ENCODE measurements at places on chromosomes 2 and 18.

DNA sequence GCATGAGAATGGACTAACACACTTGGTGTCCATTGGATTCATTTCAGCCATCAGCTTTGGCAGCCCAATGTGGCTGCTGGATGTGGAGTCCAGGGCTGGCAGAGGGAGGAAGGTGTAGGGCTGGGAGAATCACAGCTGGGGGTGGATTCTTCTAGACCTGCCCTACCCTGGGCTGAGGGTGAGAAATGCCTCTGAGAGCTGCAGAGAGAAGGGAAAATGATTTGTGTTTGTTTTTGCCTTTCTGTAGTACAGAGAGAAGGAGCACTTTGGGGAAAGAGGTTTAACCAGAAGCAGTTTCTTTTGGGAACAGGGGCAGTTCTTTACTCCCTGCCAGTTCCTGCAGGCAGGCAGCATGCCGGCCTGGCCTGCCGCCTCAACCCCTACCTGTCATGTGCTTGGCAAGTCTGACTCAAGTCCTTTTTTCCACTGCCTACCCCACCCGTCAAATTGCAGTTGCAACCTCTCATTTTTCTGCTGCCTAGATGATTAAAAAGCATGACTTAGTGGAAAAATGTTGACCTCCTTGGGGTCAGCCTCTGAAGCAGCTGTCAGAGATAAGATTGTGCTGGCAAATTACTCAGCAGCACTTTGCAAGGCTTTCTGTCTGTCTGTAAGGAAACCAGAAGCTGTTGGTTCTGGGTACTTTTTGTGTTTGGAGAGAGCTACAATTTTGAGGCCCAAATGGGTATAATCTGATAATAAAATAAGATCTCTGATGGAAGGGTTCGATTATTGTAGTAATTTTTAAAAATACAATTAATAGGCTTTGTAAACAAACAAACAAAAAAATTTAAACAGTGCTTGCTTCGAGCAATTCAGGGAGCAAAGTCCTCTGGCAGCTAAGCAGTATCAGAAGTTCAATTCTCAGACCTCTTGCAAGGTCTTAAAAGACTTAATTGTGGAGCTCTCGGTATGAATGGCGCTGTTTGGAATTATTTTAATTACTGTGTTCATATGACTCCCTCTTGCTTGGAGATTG lies 21.7 kb downstream of the LBH start:
- DNase-seq = no peak

GRCh38 chr2:182667315-182667695 lies 48.8 kb upstream of the DNAJC10 start:
- DNase-seq = no peak

DNA sequence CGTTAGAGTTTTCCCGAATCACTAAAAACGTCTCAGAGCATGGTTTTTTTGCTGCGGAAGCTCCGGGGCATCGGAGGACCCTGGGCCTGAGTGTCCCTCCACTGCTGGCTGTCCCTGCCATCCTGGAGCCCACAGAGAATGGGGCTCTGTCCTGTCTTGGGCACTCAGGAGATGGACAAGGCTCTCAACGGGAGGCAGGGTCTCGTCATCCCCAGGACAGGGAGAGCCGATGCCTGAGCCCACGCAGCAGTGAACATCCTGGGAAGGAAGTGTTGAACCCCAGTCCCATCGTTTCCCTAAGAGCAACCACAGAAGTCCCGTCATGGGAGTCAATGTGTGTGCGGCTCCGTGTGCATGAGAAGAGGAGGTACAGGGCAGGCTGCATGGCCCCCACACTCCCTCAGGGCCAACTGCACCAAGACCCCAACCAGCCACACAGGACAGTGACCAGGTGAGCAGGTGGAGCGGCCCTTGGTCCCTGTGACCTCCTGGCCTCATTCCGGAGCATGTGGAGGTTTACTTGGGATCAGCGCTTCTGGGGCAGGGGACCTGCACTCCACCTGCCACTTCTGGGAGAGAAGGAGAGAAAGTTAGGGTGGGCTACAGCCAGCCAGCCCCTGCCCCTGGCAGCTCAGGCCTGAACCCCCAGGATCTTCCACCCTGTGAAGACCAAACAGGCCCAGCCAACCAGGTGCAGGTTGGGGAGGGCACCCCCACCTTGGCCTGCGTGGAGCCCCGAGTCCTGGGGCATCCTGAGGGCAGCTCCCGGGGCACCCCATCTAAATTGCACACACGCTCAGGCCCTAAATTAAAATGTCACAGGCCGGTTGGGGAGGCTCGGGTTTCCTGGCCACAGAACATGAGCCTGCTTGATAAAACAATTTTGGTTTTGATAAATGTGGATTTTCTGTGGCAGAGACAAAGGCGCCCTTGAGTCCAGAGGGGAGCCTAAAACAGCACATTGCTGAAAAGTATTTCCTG lies 3.1 kb upstream of the SNED1 start:
- no peak for DNase-seq

DNA sequence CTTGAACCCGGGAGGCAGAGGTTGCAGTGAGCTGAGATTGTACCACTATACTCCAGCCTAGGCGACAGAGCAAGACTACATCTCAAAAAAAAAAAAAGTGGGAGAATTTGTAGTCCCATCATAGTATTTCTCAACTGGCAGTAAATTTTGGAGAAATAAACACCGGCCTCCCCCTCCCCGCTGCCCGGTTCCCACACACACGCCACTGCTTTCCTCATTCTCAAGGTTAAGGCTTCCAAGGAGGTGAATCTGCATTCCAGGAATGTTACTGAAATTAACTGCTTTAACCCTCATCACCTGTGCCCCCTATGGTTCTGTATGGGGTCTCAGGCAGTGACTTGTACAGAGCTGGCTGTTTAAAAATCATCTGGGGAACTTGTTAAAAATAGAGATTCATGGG lies 49.9 kb downstream of the MRPL35 start:
- DNase-seq = no peak

DNA sequence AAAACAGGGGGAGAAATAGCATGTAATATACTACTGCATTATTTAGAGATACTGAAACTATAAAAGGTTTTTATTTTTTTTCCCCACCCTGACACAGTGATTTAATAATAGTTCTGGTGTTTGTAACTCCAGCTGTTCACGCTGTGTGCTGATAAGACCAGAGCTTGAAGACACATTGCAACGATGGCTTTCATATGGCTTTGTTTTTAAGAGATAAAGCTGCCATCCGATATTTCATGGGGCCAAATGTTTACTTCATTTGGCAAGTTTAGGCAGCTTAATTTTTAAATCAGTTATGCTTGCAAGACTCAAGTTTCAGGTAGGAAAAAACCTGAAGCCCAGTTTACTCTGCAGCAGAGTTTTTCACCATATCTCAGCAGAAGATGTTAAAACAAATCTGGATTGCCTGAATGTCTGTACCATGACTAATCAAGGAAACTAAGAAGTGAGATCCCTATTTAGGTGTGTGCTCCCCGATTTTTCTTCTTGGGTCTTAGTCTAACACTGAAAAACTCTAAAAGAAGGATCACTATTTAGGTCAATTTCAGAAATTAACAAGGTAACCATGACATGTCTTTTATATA lies 508.6 kb downstream of the PARD3B start:
- DNase-seq = no peak

- no peak for DNase-seq
Observed at GRCh38 chr2:81984969-81985637, 1680.6 kb upstream of the LRRTM1 start.

- DNase-seq = no peak
Observed at GRCh38 chr2:28616396-28616999, 120.6 kb downstream of the PLB1 start.

DNA sequence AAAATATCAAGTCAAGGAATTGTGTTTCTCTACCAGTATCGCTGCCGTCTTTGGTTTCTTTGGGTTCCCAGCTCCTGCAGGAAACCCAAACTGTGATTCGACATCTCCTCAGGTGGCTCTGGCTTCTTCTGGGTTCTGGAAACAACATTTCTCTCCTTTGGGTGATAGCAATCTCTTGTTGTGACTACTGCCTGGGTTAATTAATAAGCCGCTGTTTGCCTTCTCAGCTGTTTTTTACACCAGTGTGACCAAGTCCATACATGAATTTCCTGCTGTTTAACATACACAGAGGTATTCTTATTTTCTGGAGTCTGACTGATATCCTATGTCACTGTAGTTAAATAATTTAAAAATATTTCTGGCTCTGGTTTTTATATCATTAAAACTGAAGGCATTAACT lies 112.5 kb upstream of the DCC start:
- DNase-seq = no peak

DNA sequence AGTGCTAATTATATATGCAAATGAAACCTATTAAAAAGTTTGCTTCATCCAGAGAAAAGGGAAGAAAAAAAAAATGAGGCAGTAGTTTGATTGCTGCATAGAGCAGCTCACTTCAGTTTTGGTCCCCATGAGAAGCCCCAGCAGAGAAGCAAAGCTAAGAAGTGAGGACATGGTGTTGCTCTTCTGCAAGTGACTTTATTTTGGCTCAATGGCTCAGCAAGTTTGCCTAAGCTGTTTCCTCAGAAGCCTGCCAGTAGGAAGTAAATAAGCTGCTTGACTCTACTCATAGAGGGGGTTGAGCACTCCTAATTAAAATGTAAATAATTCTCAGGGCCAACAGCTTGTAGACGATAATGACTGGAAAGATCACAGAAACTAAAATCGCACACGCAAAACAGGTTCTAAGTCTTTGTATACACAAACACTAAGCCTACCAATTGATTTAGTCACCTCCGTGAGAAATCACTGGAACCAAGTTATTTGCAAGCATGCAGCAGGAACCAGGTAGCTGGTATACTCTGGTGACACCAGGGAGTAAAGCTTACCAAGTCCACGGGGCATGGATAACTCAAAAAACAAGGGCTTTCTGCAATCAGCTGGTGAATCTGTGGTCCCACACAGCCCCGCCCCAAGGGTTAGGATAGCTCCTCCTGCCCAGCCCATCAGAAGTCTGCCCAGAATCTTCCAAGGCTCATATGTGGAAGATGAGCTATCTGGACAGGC lies 39.7 kb upstream of the NABP1 start:
- no peak for DNase-seq

- DNase-seq = no peak
Observed at GRCh38 chr2:39401319-39401718, 35.8 kb downstream of the MAP4K3 start.

DNA sequence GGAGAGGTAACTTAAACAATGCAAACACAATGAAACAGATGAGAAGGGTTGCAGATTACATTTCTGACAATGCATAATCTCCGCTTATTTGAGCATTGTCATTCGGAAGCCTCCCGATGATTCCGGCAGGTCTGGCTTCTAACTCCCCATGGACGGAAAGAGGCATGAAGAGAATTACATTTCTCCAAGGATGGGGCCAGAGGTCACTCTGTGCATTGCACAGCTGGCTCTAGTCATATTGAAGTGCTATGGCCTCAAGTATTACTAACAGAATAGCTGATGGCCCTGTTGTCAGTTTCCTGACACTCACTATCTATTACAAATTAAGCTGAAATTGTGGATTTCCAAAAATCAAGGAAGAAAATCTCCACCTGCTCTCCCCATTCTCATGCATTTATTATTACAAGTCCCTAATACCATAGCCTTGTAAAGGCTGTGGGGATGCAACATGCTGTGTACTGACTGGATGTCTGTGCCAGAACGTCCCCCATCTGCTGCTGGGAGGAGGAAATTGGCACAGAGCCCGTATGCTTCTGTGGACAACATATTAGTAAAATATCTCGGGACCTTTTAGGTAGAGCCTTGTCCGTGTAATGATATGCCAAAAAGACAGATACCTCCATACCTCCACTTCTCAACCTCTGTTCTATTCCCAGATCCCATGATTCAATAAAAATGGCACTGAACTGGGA lies 168.1 kb downstream of the SETBP1 start:
- DNase-seq = no peak

GRCh38 chr2:216302981-216303676 lies 69.2 kb downstream of the MARCHF4 start:
- no peak for DNase-seq

DNA sequence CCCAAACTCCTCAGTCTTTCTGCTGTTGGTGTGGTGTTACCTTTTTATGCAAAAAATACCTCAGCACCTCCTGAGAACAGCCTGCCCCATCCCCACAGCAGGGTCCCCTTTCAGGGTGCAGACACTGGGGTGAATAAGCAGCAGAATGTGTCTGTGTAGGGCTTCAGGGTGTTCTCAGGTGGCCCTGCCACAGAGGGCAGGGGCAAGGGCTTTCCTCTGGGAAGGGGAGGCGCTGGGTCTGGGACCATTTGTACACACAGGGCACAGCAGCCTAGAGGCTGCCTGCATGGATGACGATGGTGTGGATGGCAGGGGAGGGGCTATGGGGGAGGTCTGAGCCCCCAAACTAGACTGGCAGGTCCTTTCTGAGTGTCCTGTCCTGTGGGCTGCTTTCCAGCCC lies 2.6 kb downstream of the HAAO start:
- no peak for DNase-seq

GRCh38 chr2:156622491-156622890 lies 186.3 kb downstream of the GPD2 start:
- no peak for DNase-seq

DNA sequence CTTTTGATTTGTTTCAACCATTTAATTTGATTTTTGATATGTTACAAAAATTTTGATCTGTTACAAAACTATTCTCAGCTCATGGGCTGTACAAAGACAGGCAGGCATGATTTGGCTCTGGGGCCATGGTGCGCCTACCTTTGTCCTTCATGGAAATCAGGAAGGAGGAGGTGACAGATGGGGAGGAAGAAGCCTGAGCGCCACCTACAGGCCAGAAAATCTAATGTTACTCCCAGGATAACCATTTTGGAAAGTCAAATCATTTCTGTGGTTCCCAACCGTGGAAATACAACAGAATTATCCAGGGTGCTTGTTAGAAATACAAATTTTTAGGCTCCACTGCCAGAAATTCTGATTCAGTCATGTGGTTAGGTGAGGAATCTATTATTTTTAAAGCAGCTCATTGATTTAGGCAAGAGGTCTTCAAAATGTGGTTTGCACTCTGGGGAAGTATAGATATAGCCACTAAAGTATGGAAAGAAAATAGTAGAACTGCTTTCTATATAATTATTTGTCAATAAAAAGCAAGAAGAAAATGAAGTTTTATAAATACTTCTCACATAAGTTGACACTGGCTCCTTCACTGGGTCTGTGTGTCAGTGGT lies 93.9 kb downstream of the EVA1A start:
- no peak for DNase-seq

GRCh38 chr2:50720697-50721315 lies 311.1 kb downstream of the NRXN1 start:
- no peak for DNase-seq

- DNase-seq = no peak
Observed at GRCh38 chr2:14428056-14428455, 204.5 kb upstream of the LRATD1 start.

DNA sequence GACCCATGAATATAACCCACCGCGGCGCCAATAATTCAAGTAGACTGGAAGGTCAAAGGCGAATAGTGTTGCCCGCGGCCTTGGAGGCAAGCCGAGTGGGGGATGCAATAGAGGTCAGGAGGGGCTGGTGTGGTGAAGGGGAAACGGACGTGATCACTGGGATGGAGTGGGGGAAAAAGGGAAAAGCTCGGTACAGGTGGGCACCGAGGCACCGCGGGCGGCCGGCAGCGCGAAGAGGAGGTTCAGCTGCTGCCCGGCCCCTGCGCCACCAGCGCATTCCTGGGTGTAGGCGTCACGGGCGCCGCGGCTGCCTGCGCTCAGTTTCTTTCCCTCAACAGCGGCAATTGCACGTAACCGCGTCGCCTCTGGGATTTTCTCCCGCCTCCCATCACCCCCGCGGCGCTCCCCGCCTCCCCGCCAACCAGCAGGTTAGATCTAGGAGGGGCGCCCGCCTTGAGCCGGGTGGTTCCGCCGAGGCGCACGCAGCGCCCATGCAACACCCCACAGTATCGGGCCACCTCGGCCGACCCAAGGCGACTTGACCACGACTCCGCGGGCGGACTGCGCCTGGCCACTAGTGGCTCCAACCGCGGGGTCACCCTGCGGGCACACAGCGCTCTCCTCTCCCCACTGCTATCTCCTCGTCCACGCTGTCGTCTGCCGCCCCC lies 1.5 kb downstream of the RND3 start:
- DNase-seq = no peak
